CD4-positive, alpha-beta T cell treated with Interleukin-17A for 1 hour (primary cell): ENCODE measurements at places on chromosomes 2 and 18.

DNA sequence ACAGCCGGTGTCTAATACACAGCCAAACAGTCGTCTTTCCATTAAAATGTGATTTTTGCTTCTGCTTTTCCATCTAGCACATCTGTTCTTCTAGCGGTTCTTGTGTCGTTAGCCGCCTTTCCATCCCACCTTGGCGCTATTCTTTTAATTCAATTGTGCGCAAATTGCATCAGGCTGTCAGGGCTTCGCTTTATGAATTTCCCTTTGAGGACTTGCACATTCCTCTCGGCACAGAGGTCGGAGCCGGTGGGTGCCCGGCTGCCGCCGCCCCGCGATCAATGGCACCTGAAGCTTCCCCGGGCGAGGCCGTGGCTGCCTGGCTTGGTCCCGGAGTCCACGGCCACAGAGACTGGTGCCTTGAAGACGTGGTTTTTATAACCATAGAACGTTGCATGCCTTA, 33.9 kb upstream of the TSPYL6 start:
- no peak for DNase-seq

DNA sequence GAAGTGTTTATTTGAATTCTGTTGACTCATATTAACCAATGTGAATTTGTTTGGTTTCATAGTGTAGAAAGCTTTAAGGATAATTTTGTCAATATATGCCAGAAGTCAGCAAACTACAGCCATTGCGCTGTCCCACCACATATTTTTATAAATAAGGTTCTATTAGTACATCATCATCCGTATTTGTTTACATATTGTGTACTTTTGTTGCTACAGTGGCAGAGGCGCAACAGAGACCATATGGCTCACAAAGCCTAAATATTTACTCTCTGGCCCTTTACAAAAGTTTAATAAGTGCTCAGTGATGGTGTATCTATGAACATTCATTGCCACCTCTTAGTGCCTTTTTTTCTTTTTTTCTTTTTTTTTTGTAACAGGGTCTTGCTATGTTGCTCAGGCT, 6.4 kb downstream of the ERLEC1 start:
- no peak for DNase-seq

GRCh38 chr2:107363806-107364205, 462.9 kb upstream of the RGPD4 start:
- no peak for DNase-seq

GRCh38 chr2:47720559-47720958, 62.4 kb upstream of the MSH6 start:
- DNase-seq, result no peak

GRCh38 chr2:229838729-229839128, 83.1 kb downstream of the TRIP12 start:
- DNase-seq, result no peak

- DNase-seq, result no peak
Measured at GRCh38 chr2:53075760-53076159, 691.8 kb upstream of the CHAC2 start.

DNA sequence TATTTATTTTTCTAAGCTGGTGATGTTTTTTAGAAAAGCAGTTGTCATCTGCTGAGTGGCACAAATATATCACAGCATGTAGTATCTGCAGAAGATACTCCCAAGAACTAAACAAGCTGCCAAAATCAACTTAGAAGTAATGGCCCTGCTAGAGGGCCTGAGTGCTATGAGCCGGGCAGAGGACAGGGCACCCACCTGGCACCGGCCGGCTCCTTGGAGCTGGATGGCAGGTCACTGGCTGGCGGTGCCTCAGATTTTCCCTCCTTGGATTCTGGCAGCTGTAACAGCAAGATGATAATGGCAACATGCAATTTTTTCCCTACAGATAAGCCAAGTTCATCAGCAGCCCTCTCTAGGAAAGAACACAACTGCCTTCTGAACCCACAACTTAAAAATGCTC, 79.7 kb downstream of the EMILIN2 start:
- DNase-seq, result no peak

GRCh38 chr2:1642066-1642861, 102.1 kb downstream of the PXDN start:
- no peak for DNase-seq

DNA sequence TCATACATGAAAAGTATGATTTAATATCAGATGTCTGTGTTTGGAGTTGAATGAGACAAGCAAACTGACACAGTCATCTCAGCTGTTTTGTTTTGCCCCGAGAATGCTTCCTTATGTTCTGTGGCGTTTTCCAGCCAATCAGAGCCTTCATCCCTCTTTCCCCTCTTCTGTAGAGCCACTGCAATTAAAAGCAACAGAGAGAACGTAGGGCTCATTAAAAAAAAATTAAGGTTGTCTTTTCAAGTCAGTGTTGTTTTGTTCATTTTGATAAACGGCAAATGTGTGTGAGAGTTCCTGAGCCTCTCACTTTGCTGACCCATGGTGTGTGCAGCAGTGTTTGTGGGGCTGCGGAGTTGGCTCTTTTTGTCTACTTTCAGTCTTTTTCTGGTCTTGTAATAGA, 216.0 kb downstream of the FHOD3 start:
- no peak for DNase-seq

- no peak for DNase-seq
Measured at GRCh38 chr2:38017836-38018235, 58.1 kb downstream of the CYP1B1 start.

DNA sequence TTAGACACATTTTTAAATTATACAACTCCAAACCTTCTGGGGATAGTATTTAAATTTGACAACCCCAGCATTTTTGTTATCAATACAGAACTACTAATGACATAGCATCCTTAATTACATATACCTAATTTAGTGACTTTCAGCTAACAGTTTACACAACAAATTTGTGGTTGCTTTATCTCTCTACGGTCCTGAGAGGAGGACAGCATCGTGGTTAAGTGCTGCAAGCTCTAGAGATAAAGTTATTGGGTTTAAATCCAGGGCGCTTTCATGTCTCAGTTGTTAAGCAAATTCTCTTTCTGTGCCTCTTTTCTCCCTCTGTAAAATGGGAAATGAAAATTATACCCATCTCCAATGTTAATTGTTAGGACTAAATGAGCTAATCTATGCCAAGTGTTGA, 129.3 kb downstream of the METTL4 start:
- DNase-seq, result no peak

GRCh38 chr2:48180557-48180956, 274.3 kb upstream of the FBXO11 start:
- no peak for DNase-seq

GRCh38 chr2:108363908-108364225, 13.9 kb upstream of the SULT1C4 start:
- DNase-seq, result no peak

DNA sequence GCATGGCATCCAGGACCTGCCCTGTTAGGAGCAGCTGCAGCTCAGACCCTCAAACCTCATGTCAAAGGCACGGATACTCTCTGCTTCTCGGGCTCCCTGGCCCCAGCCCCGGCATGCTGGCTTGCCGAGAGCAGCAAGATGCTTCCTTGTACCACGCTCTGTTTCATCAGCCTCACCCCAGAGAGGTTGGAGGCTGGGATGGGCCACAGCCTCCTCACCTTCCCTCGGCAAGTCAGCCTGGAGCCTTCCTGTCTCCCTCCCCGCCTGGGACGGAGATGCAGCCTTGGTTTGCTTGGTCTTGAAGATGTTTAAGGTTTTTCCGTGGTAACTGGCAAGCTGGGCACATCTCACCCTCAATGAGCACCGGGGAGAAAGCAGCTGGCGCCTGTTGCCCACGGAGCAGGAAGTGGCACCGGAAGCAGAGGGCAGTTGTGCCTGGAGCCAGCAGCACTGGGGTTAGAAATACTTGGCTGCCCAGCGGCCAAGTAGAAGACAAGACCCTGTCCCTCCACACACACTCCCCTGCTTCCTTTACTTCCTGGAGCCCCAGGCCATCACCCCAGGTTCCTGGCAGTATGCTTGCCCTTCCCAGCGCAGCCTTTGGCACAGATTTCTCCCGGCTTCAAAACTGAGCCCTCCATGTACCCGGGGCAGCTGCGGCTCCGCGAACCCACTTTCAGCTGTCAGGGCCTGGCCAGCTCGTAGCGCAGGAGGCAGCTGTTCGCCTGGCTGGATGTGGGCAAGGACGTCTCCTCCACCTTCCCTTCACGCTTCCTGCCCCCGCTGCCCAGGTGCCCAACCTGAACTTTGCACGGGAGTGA, 17.4 kb downstream of the FBLN7 start:
- peak; percentile 48 for DNase-seq

DNA sequence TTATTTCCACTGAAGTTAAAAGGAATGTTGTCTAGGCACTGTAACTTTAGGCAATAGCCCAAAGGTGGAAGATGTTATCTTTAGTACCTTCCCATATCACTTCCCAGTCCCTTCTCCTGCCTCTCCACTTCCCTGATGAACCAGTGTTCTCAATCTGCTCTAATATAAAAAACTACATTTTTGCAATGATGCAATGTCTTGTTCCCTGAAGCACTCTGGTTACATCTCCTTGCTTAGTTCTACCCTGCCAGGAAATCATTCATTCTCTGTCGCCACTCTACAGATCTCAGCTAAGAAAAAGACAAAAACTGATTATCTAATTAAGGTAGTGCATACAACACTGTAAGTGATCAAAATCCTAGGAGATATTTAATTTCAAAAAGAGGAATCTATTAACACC, 71.3 kb downstream of the BAZ2B start:
- DNase-seq, result no peak

- no peak for DNase-seq
Measured at GRCh38 chr2:204643326-204643725, 98.1 kb downstream of the PARD3B start.
